Esophagus squamous epithelium (tissue), 5 donors: ENCODE measurements at places on chromosomes 2 and 18. TPM values are rescaled to one million over a fixed set of nuclear protein-coding genes. Genes with fewer than 3 reads are reported as not detected.

Gene TUBB8B
- 5.8 TPM for total RNA-seq

Gene KCNS3
- 8.6 TPM for total RNA-seq

Gene COL4A4
- 1.4 TPM for total RNA-seq

Gene MSH2
- 13.5 TPM for total RNA-seq

Gene TM4SF20
- not detected for total RNA-seq

Gene TFCP2L1
- total RNA-seq, result 17.9 TPM

Gene HRH4
- 0.38 TPM for total RNA-seq

- DNase-seq, result no peak
Observed at GRCh38 chr18:574865-575645, 5.1 kb upstream of the CETN1 start.

DNA sequence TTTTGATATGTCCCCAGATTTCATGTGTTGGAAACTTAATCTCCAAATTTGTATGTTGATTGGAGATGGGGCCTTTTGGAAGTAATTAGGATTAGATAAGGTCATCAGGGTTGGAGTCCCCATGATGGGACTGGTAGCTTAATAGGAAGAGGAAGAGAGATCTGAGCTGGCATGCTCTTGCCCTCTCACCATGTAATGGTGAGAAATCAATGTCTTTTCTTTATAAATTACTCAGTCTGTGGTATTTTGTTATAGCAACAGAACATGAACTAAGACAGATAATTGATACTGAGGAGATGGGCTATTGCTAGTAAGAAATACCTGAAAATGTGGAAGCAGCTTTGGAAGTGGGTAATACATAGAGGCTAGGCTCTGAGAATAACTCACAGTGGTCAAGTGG is 48.0 kb downstream of the CDC42EP3 start:
- DNase-seq, result no peak

DNA sequence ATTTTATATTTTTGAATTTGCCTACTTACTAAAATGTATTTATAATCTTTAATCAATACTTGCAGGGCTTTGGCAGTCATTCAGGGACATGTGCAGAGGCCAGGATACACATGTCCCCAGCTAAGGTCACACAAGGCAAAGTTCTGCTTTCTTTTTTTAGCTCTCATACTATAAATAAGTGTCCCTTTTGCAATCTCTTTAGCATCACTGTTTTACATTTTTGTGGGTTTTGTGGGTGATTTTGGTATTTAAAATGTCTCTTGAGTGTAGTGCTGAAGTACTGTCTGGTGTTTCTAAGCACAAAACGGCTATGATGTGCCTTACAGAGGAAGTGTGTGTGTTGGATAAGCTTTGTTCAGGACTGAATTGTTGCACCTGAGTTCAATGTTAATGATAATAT is 309.0 kb upstream of the GULP1 start:
- no peak for DNase-seq

GRCh38 chr18:58300867-58301266 is 256.8 kb downstream of the NEDD4L start:
- no peak for DNase-seq

- DNase-seq, result no peak
Observed at GRCh38 chr2:168079236-168079635, 168.2 kb downstream of the STK39 start.

- no peak for DNase-seq
Observed at GRCh38 chr2:37645362-37645761, 26.1 kb downstream of the CDC42EP3 start.

DNA sequence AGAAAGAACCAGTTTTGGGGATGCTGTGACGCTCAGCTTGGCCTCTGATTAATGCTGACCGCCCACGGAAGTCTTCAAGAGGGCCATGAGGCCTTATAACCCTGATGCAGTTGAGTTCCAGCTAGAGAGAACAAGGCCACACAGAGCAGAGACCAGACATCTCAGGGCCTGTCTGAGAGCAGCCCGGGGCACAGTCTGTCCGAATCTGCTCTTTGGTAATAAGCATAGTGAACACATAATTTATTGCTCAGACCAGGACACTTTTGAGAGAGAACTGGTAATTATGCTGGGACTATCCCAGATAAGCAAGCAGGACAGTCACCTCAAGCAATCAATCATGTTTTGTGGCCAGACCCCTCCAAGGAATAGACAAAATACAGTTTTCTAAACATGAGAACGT is 68.5 kb downstream of the STPG4 start:
- DNase-seq, result no peak

- no peak for DNase-seq
Observed at GRCh38 chr18:9914334-9914583, 443 bp downstream of the VAPA start.

GRCh38 chr2:149991576-149991975 is 404.0 kb upstream of the MMADHC start:
- no peak for DNase-seq

DNA sequence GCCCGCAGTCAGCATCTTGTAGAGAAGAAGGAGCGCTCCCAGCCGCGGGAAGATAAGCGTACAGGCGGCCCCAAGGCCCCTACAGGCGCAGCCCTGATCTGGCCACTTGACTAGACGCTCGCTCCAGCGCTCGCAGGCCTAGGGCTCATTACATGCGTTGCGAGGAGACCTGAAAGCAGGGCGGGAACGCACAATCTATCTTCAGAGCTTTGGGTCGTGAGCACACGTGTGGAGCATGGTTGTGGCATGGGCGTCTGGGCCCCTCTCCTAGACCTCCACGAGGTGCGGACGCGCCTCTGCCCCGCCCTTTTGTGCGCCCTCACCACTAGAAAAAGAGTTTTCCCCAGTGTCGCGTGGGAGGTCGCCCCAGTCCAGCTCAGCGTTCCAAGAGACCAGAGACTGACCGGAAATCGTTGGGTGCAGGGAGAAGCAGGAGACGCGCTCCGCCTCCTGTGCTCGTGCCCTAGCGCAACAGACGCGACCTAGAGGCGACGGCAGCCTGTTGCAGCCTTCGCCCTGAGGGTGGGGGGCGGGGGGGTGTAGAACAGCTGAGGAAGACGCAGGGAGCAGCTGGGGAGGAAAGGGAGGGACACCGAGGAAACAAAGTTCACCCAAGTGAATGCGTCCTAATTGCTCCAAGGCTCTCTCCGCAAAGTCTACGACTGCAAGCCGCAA is 12.6 kb downstream of the NR4A2 start:
- DNase-seq, result no peak
